NCI-H69 (cell line): ENCODE measurements at places on chromosomes 16 and 17.

- DNase-seq = peak; percentile 94
Observed at GRCh38 chr16:14501331-14502255, 128.5 kb downstream of the PARN start.

- DNase-seq = no peak
Observed at GRCh38 chr16:19386525-19386924, 31.2 kb upstream of the TMC5 start.

DNA sequence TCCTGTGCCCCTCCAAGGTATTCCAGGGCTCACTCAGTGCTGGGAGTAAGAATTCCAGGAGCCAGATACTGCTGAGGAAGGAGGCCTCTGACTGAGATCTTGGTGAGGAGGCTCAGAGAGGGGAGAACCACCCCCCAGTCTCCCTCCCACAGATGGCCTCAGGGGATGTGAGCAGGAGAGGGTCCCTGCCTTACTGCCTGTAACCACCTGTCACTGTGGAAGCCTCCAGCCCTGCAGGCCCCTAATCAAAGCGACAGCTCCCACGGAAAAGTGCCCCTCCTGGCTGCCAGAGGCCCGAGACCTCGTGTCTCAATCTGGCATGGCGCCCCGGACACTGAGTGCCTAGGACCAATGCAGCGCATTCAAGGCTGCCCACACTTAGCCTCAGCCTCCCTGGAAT is 7.7 kb upstream of the C17orf113 start:
- DNase-seq = peak; percentile 63

DNA sequence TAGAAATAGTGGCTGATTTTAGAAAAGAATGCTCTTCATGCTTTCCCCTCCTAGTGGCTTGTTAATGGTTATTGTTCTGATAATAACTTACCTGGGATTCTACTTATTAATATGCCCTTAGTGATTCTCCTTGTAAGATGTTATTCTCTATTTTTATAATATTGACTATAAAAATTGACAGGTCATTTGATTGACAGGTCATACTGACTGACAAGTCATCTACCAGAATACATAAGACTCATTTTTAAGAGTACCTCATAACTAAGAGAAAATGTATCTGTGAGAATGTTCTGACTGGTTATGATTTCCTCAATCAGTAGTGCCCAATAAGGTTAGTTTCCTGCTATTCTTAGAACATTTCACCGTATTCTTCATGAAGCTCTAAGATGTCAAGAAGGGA is 8.6 kb upstream of the COX10 start:
- DNase-seq = no peak

DNA sequence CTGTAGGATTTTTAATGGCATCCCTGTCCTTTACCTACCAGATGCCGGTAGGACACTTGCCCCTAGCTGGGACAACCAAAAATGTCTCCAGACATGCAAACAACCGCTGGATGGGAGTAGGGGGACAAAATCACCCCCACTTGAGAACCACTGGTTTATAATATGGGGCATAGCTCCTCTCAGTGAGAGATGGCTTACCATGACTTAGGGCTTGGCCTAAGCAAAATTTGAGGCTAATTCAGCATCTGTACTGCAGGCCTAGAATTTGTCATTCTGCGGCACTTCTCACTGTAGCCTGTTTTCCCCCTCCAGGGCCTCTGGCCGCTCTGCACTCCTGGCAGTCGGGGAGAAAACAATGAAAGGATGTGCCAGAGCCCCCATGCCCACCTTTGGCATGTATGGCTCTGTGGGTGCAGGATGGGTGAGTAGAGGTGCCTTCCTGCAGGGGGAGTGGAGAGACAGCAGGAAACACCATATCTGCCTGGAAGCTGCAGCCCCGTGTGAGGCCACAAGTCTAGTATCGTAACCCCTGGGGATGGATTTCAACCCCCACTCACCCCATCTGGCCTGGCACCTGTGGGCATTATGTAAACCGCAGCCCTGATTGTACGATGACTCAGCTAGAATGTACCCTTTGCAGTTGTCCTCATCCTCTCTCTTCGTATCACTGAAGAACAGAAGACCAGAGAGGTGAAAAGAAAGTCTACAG is 268.1 kb downstream of the SOX9 start:
- DNase-seq = peak; percentile 90

DNA sequence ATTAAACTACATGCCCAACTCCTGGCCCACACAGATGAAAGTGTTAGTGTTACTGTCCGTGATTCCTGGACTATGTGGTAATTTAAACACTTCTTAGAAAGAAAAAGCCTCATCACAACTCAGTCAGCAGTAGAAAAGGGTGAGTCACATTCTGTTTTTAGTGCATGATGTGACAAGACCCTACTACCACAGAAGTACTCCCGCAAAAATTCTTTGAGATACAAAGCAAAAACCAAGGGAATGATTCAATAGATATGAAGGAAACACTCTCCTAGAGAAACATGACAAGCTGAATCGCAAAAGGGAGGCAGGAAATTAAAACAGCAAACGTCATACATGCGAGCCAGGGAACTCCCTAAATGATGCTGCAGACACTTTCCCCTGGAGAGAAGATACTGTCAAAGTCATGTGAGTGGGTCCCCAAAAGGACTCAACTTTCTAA is 14.4 kb downstream of the SNN start:
- peak; percentile 40 for DNase-seq

- peak; percentile 87 for DNase-seq
Observed at GRCh38 chr17:35088356-35088880, 24.9 kb upstream of the RFFL start.
